ENCODE measurements at places on chromosomes 16 and 17. TPM values are rescaled to one million over a fixed set of nuclear protein-coding genes. Genes with fewer than 3 reads are reported as not detected.

NUPR1 gene
- 8.2 TPM for total RNA-seq

- peak; percentile 54 for DNase-seq
Measured at GRCh38 chr16:23801378-23801777, 34.4 kb upstream of the PRKCB start.

GDPD3 gene
- 2.1 TPM for total RNA-seq

GRCh38 chr17:200586-200985, 19.1 kb upstream of the DOC2B start:
- DNase-seq = no peak

- DNase-seq = no peak
Measured at GRCh38 chr16:11666103-11667055, 1.9 kb upstream of the SNN start.

GRCh38 chr17:43219001-43219400, 7.3 kb downstream of the TMEM106A start:
- no peak for DNase-seq

- no peak for DNase-seq
Measured at GRCh38 chr16:35733278-35733965, 2274.0 kb downstream of the TP53TG3F start.

- DNase-seq = no peak
Measured at GRCh38 chr17:18331879-18332278, 16.8 kb downstream of the SMCR8 start.

DNA sequence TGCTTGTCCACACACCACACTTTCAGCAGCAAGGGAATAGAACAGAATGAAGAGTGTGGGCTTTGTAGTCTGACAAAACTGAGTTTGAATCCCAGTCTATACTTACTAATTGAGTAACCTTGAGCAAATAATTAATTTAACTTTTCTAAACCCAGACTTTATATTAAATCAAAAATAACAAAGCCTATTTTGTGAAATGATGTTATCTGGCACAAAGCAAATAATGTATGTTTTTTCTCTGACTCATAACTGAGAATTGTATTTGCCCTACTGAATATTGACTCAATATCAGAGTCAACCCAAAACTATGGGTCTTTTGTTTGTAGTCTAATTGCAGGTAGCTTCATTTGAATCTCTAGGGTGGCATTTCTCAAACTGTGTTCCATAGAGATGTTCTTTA, 77.9 kb upstream of the TANC2 start:
- no peak for DNase-seq

MYL11 gene
- not detected for total RNA-seq

DNA sequence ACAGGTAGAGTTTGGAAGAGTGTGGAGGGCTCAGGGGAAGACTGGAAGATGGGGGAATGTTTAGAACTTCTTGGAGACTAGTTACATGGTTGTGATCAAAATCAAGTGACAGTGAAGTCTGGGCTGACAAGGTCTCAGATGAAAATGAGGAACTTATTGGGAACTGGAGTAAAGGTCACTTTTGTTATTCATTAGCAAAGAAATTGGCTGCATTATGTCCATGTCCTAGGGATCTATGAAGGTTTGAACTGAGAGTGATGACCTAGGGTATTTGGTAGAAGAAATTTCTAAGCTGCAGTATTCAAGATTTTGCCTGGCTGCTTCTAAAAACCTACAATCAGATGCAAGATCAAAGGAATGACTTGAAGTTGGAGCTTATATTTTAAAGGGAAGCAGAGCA, 747.1 kb downstream of the KCNJ2 start:
- DNase-seq = no peak

- DNase-seq = no peak
Measured at GRCh38 chr17:74096456-74096855, 107.0 kb upstream of the RPL38 start.

- DNase-seq = no peak
Measured at GRCh38 chr17:7882068-7882467, 6.5 kb upstream of the CHD3 start.

IKZF3 gene
- not detected for total RNA-seq
